GM04503 (cell line): ENCODE measurements at places on chromosomes 7 and 10.

DNA sequence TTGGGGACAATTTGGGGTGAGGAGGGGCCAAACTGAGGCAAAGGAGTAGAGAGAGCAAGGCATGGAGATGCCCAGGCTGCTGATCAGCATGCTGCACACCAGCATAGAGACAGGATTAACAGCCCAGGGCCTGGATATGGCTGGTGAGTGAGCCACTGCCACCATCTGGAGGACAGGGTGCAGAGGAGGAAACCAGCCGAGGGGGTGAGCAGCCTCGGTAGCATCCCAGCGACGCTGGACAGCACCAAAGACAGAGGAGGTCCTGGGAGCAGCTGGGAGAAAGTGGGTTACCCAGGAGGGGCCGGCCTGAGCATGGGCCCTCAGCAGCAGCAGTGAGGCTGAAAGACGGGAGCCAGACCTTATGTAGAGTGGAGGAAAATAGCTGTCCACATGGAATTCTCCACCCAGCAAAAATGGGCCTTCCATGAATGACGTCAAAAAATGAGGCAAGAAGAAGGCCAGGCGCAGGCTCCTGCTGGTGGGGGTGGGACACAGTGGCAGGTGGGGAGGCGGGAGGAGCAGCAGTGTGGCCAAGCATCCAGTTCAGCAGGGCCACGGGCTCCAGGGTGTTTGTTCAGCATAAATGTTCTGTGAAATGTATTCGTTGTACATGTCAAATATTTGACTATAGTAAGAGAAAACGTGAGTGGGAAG, 16.7 kb downstream of the RET start:
- DNase-seq, result no peak

DNA sequence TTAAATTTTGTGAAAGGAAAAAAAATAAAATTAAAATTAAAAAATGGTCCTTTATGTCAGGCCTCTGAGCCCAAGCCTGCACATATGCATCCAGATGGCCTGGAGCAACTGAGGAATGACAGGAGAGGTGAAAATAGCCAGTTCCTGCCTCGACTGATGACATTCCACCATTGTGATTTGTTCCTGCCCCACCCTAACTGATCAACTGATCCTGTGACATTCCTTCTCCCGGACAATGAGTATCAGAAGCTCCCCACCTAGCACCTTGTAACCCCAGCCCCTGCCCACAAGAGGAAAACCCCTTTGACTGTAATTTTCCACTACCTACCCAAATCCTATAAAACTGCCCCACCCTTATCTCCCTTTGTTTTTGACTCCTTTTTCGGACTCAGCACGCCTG, 972.2 kb upstream of the GHITM start:
- no peak for DNase-seq

GRCh38 chr7:138649506-138649905, 51.7 kb downstream of the SVOPL start:
- no peak for DNase-seq

DNA sequence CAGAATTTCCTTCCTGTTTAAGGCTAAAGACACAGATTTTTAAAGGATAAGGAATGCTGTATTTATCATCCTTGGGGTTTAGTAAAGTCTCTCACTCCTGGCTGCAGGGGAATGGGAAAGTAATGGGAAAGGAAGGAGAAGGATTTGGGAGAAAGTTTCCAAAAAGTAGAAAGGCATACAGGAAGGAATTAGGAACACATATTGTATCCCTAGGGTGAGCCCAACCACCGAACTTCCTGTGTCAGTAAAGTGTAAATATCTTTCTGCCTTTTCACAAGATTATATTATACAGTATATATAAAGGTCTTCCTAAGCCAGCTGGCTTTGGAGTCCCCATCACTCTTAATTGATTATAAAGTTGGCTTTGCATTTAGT, 12.0 kb upstream of the UBE2D1 start:
- no peak for DNase-seq

DNA sequence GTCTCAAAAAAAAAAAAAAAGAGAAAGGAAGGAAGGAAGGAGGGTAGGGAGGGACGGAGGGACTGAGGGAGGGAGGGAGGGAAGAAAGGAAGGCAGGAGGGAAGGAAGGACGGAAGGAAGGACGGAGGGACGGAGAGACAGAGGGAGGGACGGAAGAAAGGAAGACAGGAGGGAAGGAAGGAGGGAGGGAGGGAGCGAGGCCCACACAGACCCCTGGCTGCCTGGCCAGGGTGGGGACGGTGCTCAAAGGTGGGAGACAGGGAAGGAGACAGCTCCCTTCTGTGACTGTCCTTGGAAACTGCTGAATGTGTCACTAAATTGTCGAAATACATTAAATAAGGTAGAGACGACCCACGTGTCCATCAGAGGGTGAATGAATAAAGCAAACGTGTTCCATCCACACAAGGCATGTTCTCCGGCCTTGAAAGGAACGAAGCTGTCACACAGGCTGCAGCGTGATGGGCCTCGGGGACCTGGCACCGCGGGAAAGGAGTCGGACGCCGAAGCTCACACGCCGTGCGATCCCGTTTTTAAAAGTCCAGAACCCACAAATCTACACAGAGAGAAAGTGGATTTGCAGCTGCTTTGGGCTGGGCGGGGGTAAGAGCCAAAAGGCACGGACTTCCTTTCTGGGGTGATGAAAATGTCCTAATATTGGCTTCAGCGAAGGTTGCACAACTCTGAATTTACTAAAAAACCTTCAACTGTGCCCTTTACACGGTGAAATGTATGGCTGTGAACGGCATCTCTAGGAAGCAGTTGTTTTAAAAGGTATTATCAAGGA, 23.3 kb downstream of the ADAP1 start:
- DNase-seq, result no peak

DNA sequence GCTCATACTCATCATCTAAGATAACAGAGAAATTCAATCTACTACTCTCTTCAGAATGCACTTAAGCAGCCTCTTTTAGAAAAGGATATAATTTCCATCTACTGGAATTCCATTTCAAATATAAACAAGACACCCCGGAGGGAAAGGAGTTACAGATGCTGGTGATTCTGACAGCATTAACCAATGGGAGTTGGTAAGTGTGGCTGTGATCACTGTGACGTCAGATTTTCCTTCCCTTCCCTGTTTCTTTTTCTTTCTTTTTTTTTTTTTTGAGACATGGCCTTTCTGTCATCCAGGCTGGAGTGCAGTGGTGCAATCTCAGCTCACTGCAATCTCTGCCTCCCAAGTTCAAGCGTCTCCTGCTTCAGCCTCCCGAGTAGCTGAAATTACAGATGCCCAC, 106.6 kb downstream of the ACTR3B start:
- DNase-seq, result no peak

DNA sequence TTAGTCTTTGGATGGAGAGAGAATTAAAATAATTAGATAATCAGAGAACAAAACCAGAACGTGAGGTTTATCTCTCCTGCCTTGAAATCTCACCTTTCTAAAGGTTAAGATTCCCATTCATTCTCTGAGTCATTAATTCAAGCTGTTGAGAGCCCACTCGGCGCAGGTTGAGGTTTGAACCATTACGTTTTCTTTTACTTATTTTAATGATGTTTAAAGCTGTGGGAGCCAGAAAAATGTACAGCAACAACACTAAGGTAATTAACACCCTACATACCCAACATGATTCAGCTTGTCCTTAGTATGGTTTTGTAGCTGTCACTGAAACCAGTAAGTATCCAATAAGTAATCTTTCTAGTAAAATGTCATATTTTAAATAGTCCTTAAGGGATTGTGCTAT, 153.0 kb upstream of the ANK3 start:
- DNase-seq, result no peak

- no peak for DNase-seq
These were observed 14.4 kb upstream of the YWHAG start for GRCh38 chr7:76372984-76373833.

DNA sequence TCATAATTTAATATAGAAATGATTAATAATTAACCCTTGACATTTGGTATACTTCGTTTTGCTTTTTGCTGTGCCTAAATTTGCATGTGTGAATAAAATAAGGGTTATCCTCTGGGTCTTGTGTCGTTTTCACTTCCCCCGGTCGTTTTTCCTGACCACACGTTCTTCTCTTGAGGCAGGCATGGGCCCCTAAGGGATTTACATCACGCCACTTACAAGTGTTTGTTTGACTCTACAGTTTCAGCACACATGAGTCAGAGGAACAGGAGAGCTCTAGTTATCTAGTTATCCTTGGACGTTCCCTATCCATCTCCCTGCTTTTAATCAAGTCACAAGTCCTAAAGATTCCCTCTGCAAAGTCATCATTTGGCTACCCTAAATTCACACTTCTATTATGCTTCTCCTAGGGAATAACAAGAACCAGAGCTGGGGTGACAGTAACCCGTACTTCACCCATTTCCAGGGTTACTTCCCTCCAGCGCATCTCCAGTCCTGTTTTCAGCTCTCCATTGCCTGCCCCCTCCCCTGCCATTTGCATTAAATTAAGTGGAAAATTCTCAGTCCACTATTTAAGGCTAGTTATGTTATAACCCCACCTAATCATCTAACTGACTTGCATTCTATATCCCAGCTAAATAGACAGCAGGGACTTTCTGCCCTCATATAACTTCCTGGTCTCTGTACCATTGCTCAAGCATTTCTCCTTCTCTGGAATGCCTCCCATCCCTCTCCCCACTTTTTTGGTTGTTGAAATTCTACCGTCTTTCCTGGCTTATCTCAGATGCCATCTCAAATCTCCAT, 206.9 kb downstream of the PTEN start:
- DNase-seq, result no peak

DNA sequence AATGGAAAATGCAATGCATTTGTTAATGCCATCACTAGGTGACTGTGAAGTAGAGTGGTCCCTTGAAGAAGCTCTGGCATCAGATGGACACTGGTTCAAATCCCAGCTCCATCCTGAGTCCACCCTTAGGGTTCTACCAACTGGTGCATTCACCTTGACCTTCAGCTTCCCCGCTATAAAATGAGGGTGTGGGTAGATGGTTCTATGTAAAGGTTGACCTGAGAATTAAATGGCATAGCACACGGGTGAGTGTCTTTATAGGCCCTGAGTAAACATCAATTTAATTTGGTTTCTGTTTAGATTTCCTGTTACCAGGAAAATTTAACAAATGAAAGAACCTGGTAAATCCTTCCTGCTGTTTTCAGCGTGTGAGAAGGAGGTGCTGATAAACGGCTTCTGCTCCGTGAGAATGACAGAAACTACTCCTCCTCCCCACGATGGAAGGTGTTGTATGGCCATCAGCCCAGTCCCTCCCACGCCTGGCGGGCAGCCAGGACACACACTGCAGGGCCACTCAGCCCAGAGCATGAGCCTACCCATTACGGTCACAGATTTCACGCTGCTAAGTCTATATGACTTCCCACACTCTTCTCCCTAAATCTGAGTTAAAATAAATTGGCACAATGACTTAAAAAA, 210.1 kb downstream of the TNS3 start:
- no peak for DNase-seq

DNA sequence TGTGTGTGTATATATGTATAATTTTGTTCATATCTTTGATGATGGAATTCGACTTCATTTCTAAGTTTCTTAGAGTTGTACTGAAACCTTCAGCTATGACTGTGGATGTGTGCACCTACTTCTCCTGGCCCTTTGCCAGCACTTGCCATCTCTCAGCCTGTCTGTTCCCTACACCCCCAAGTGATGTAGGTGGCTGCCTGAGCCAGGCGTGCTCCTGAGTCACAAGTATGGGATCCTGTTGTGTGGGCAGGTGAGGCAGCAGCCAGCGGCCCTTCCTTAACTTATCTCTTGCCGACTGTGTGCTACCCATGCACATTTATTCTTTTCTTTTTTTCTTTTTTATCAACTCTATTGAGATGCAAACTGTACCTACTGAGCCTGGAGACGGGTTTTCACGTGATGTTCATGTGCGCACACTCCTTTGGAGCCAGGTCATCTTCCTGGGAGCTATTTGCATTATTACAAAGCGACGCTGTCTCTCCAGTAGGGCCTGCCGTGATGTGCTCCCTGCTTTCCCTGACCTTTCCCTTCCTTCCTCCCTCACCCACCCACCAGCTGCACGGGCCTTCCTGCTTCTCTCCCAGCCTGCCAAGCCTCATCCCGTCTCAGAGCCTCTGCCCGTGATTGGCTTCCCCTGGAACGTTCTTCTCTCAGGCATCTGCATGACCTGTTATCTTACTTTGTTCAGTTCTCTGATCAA, 31.3 kb upstream of the GALNT11 start:
- DNase-seq, result no peak

DNA sequence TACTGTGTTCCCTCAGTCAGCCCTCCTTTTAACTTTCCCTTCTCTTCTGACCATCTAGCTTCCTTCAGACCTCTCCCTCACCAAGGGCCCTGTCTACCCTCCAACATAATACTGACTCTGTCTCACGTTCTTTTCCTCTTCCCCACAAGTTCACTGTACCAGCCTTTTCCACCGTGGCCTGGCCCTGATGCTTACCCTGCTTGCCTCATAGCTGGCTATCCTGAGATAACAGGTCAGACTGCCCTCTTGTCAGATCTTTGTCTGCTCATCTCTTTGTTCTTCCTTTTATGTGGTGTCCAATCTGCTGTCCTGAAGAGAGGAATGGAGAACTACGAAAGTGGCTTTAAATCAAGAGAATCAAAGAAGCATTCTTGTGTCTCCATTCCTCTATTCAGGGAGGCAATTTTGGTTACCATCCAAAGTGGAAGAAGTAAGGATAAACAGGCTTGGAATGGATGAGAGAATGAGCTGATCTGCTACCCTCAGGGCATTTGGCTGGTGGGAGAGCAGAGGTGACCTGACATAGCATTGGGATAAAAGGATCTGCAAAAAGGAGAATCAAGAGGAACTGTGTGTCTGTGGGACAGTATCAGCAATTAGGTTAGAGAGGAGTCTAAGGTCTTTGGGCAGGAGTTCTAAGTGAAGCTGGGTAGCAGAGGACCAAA, 8.1 kb downstream of the BTAF1 start:
- DNase-seq, result no peak

GRCh38 chr7:617614-618538, 98.2 kb upstream of the PDGFA start:
- DNase-seq, result no peak

GRCh38 chr7:16086743-16087142, 334.6 kb downstream of the CRPPA start:
- DNase-seq, result no peak

GRCh38 chr10:125263551-125263950, 103.2 kb upstream of the CTBP2 start:
- no peak for DNase-seq

DNA sequence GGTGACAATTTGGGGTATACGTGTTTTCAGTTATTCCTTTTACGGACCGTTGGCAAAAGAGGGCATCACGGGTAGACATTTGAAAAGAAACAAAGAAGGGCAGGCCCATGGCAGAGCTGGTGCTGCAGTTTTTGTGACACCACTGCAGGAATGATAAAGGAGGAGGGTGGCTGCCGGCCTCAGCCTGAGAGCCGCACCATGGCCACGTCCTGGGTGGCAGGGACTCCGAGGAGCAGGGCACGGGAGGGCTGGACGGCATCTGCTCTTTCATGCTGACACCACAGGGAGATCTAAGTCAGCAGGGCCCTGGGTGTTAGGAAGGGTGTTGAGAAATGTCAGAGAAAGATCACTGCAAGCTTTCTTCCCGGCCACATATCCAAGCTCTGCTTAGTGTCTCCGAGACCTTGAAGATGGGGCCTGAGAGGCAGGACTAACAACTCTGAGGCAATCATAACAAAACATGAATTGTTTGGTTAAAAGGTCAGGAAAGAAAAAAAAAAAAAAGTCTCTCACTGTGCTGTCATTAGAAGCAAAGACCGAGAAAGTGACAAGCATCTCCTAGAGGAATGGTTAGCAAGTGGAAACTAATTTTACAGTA, 36.6 kb downstream of the INSYN2A start:
- no peak for DNase-seq
